ENCODE measurements at places on chromosomes 5 and 9.

GRCh38 chr5:80208381-80208780 lies 47.5 kb downstream of the SERINC5 start:
- no peaks in the 10 kb centered on the region for H3K36me3 ChIP-seq
- no peak for DNase-seq
- no peak overlapping the region for H3K27ac ChIP-seq
- no peaks in the 10 kb centered on the region for H3K4me1 ChIP-seq
- H3K27me3 ChIP-seq: no peaks in the 10 kb centered on the region

- no peak for DNase-seq
- H3K27me3 ChIP-seq: no peaks in the 10 kb centered on the region
- H3K4me1 ChIP-seq: peaks cover 4% of the 10 kb centered on the region
Observed at GRCh38 chr5:65954200-65954599, 27.8 kb downstream of the ERBIN start.

GRCh38 chr5:96582343-96582742 lies 79.8 kb upstream of the CAST start:
- no peak for DNase-seq
- H3K4me3 ChIP-seq: no peak overlapping the region
- no peaks in the 10 kb centered on the region for H3K27me3 ChIP-seq
- no peak overlapping the region for H3K27ac ChIP-seq

- no peak overlapping the region for H3K27ac ChIP-seq
- no peaks in the 10 kb centered on the region for H3K36me3 ChIP-seq
- H3K27me3 ChIP-seq: no peaks in the 10 kb centered on the region
- no peak overlapping the region for H3K4me3 ChIP-seq
- no peaks in the 10 kb centered on the region for H3K4me1 ChIP-seq
Observed at GRCh38 chr9:121618504-121618903, 32.9 kb upstream of the DAB2IP start.

GRCh38 chr9:126965541-126966428 lies 51.2 kb downstream of the RALGPS1 start:
- no peaks in the 10 kb centered on the region for H3K27me3 ChIP-seq
- H3K4me1 ChIP-seq: peaks cover 3% of the 10 kb centered on the region
- peak; percentile 75 for DNase-seq
- no peak overlapping the region for H3K27ac ChIP-seq
- H3K36me3 ChIP-seq: no peaks in the 10 kb centered on the region
- H3K4me3 ChIP-seq: no peak overlapping the region

DNA sequence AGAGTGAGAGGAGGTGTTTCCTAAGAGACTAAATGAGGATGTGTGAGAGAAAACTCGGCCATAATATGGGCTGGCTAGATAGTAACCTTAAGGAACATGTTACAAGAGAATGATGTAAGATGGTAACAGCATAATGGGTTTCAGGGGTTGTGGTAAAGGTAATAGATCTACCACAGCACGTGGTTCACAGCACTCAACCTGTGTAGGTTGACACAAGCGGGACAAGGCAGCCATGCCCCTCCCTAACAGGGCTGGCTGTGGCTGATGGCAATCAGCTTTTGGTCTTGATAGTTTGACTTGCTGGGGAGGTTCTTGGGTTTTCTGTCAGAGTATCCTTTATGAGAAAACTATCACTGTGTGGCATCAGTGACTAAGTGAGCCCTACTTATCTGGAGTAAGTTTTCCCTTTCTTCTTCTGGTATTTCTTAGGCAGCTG lies 138.6 kb downstream of the TRIO start:
- H3K4me3 ChIP-seq: no peak overlapping the region
- peaks cover 9% of the 10 kb centered on the region for H3K36me3 ChIP-seq
- H3K4me1 ChIP-seq: peaks cover 15% of the 10 kb centered on the region
- H3K27ac ChIP-seq: no peak overlapping the region

- no peak for DNase-seq
- H3K27me3 ChIP-seq: no peaks in the 10 kb centered on the region
- no peak overlapping the region for H3K4me3 ChIP-seq
- no peaks in the 10 kb centered on the region for H3K36me3 ChIP-seq
Observed at GRCh38 chr9:91307279-91307678, 54.4 kb downstream of the AUH start.

DNA sequence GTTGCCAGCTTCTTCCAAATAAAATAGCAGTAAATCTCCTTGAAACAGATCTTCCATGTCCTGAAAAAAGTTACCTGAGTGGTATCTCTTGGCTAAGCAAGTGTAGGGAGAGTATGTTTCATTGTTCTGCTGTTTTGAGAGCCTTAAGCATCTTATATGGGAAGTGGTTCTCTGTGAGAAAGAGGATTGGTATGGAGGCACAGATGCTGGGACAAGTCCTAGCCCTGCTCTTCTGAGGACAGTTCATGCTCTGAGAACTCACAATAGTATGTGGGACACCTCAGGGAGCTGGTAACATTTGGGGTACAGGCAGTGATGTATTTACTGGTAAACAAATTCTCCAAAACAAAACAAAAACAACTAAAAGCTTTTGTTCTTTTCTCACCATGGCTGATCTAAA lies 2.0 kb downstream of the PPP3R2 start:
- H3K27ac ChIP-seq: no peak overlapping the region
- no peak for DNase-seq

- H3K4me1 ChIP-seq: peaks cover 2% of the 10 kb centered on the region
- no peaks in the 10 kb centered on the region for H3K36me3 ChIP-seq
- H3K27me3 ChIP-seq: no peaks in the 10 kb centered on the region
- peak; percentile 86 for DNase-seq
Observed at GRCh38 chr5:42423285-42424165, at the start of gene GHR. Gene GHR, plus strand, starts transcription at chr5:42423439. Its CDS starts 142,436 bp downstream, at chr5:42565875.

DNA sequence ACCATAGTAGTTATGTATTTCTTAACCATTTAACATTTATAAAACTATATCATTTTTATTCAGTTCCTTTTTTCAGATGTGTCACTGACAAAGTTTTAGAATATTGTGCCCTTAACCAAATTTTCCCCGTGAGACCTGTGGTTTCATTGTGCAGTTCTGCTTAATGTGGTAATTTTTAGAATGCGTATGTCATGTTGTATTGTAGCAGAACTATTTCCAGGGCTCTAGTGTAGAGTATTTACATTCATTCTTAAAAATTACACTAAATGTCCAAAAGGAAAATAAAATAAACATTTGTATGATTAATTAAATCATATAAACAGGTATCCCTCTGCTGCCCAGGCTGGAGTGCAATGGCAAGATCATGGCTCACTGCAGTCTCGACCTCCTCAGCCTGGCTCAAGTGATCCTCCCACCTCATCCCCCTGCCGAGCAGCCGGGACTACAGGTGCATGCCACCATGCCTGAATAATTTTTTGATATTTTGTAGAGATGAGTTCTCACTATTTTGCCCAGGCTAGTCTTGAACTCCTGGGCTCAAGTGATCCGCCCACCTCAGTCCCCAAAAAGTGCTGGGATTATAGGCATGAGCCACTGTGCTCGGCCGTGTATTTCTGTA lies 15.4 kb downstream of the SERINC5 start:
- DNase-seq: no peak
- H3K4me1 ChIP-seq: peaks cover 3% of the 10 kb centered on the region
- H3K27me3 ChIP-seq: no peaks in the 10 kb centered on the region
- H3K36me3 ChIP-seq: peaks cover 2% of the 10 kb centered on the region

GRCh38 chr9:130451509-130452388 lies 7.0 kb downstream of the ASS1 start:
- H3K36me3 ChIP-seq: no peaks in the 10 kb centered on the region
- no peak overlapping the region for H3K27ac ChIP-seq
- DNase-seq: peak; percentile 94
- no peak overlapping the region for H3K4me3 ChIP-seq
- no peaks in the 10 kb centered on the region for H3K27me3 ChIP-seq

DNA sequence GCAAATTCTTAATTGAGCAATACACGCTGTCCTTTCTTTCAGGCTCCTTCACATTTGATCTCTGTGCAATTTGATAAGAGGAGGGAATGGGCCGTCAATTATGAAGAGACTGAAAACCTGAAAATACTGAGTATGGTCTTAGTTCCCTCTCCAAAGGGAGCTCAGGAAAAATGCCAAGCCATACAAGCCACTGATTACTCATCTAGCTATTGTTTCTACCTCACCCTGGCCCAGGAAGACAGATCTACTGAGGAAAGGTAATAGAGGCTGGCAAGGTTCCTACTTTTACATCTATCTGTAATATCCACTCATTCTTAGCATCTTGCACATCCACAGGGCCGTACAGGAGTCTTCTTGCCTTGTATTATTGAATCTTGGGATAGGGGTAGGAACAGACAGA lies 23.7 kb upstream of the TNC start:
- H3K27ac ChIP-seq: no peak overlapping the region
- H3K27me3 ChIP-seq: no peaks in the 10 kb centered on the region
- DNase-seq: no peak

GRCh38 chr5:3214838-3215374 lies 380.7 kb upstream of the IRX1 start:
- H3K4me1 ChIP-seq: no peaks in the 10 kb centered on the region
- H3K4me3 ChIP-seq: no peak overlapping the region

GRCh38 chr9:4059437-4059836 lies 240.4 kb downstream of the GLIS3 start:
- DNase-seq: no peak
- no peaks in the 10 kb centered on the region for H3K36me3 ChIP-seq
- H3K4me3 ChIP-seq: no peak overlapping the region
- no peaks in the 10 kb centered on the region for H3K4me1 ChIP-seq
- no peak overlapping the region for H3K27ac ChIP-seq
- no peaks in the 10 kb centered on the region for H3K27me3 ChIP-seq

DNA sequence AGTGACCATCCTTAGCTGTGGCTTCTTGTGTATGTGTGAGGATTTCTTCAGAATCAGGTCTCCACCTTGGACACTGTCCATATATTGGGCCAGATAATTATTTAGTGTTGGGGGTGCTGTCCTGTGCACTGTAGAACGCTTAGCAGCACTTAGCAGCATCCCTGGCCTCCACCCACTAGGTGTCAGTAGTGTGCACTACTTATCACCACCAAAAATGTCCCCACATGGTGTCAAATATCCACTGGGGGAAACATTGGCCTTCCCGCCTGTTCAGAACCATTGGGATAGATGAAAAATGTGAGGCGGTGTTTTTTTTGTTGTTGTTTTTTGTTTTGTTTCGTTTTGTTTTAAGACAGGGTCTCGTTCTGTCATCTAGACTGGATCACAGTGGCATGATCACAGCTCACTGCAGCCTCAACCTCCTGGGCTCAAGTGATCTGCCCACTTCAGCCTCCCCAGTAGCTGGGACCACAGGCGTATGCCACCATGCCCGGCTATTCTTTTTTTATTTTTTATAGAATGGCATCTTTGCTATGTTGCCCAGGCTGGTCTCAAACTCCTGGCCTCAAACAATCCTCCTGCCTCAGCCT lies 67.7 kb downstream of the TENT4A start:
- H3K4me1 ChIP-seq: no peaks in the 10 kb centered on the region
- H3K36me3 ChIP-seq: no peaks in the 10 kb centered on the region
- H3K4me3 ChIP-seq: no peak overlapping the region
- DNase-seq: no peak
- H3K27me3 ChIP-seq: no peaks in the 10 kb centered on the region
- no peak overlapping the region for H3K27ac ChIP-seq

Measured in aorta (tissue), 5 donors.